Right lobe of liver (tissue), 6 donors: ENCODE measurements at places on chromosomes 6 and 20. TPM values are rescaled to one million over a fixed set of nuclear protein-coding genes. Genes with fewer than 3 reads are reported as not detected.

DNA sequence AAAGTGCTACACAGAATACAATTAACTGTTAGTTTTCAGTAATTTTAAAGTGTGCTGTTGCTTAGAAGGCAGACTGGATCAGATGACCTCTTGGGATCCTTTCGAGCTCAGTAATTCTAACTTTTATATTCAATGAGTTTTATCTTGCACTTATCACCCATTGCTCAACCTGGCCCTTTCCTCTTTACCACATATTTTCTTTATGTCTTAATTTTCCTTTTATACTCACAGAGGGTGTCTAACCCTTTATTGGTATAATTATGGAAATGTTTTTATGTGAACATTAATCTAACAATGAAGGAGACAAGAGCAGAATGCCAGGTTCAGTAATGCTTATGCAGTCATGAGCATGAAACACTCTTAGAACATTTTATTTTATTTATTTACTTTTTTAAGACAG, 39.7 kb upstream of the CARMIL1 start:
- H3K4me1 ChIP-seq: no peaks in the 10 kb centered on the region
- no peaks in the 10 kb centered on the region for H3K36me3 ChIP-seq
- H3K4me3 ChIP-seq: no peak overlapping the region
- no peaks in the 10 kb centered on the region for H3K27me3 ChIP-seq
- no peak overlapping the region for H3K27ac ChIP-seq

DNA sequence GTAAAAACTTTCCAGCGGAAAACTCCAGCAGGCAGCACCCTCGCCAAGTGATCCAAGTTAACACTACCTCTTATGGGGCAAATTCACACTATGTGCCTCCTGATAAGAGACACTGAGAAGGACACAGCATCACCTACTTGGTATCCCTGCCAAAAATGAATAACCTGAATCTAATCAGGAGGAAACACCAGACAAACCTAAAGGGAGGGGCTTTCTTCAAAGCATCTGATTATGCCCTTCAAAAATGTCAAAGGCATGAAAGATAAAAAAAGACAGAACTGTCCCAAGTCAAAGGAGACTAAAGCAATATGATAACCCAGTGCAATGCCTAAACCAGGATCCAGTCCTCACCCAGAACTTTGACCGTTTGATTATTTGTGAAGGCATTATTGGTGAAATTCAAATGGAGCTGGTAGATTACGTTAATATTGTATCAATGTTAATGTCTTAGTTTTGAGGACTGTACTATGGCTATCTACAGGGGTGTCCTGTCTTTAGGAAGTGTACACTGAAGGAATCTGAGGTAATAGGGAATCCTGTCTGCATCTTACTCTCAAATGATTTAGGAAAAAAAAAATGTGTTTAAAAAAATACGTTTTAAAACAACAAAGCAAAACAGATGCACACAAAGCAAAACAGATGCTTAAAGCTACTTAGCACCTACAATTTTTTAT, 8.3 kb downstream of the TBC1D7 start:
- H3K27me3 ChIP-seq: no peaks in the 10 kb centered on the region
- H3K4me1 ChIP-seq: no peaks in the 10 kb centered on the region
- H3K4me3 ChIP-seq: no peak overlapping the region
- no peak overlapping the region for H3K27ac ChIP-seq
- H3K36me3 ChIP-seq: peaks cover 37% of the 10 kb centered on the region

DNA sequence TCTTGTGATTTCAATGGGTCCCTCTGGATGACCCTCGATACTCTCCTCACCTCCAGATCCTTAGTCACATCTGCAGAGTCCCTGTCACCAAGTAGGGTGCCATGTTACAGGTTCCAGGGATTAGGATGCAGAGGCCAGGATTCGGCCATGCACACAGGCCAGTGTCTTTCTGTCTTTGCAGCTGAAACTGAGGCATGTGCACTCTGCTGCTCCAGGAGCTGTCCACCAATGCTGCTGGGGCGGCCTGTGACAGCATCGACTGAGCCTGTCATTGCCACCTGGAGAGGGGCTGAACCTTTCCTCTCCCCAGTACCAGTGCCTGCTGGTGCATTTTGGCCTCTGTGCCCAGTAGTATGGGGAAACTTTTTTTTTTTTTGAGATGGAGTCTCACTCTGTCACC, 4.4 kb upstream of the RBM38 start:
- H3K4me3 ChIP-seq: no peak overlapping the region
- H3K36me3 ChIP-seq: no peaks in the 10 kb centered on the region
- no peak for DNase-seq
- H3K27ac ChIP-seq: no peak overlapping the region

GRCh38 chr20:37501940-37502339, 19.1 kb upstream of the NNAT start:
- no peak for DNase-seq
- no peaks in the 10 kb centered on the region for H3K36me3 ChIP-seq
- H3K4me3 ChIP-seq: no peak overlapping the region
- H3K27me3 ChIP-seq: no peaks in the 10 kb centered on the region
- H3K4me1 ChIP-seq: peaks cover 5% of the 10 kb centered on the region

- H3K4me1 ChIP-seq: peaks cover 9% of the 10 kb centered on the region
- H3K36me3 ChIP-seq: no peaks in the 10 kb centered on the region
- H3K4me3 ChIP-seq: no peak overlapping the region
- no peak overlapping the region for H3K27ac ChIP-seq
- no peaks in the 10 kb centered on the region for H3K27me3 ChIP-seq
- no peak for DNase-seq
Measured at GRCh38 chr6:30130887-30131862, 4.8 kb upstream of the TRIM40 start.

DNA sequence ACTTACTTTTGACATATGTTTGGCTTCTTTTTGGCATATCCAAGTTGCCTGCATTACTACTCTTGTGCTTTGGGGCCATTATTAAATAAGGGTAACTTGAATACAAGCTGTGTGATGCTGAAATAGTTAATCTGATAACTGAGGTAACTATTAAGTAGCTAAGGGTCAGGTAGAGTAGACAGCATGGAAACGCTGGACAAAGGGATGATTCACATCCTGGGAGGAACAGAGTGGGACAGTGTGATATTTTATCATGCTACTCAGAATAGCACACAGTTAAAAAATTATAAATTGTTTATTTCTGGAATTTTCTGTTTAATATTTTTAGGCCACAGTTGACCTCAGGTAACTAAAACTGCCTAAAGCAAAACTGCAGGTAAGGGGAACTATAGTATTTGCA, 483.9 kb downstream of the RFPL4B start:
- no peak for DNase-seq
- H3K27ac ChIP-seq: no peak overlapping the region
- H3K4me1 ChIP-seq: no peaks in the 10 kb centered on the region
- H3K27me3 ChIP-seq: no peaks in the 10 kb centered on the region
- H3K36me3 ChIP-seq: no peaks in the 10 kb centered on the region
- H3K4me3 ChIP-seq: no peak overlapping the region

- H3K4me3 ChIP-seq: no peak overlapping the region
- no peak for DNase-seq
- H3K27ac ChIP-seq: no peak overlapping the region
Measured at GRCh38 chr20:63009988-63010769, 3.4 kb upstream of the BHLHE23 start.

Gene SIGLEC1
- 12.7 TPM for total RNA-seq

Gene SLC4A11
- total RNA-seq: 0.18 TPM
